Caudate nucleus (tissue), 63 donors: ENCODE measurements at places on chromosomes 3 and 15.

DNA sequence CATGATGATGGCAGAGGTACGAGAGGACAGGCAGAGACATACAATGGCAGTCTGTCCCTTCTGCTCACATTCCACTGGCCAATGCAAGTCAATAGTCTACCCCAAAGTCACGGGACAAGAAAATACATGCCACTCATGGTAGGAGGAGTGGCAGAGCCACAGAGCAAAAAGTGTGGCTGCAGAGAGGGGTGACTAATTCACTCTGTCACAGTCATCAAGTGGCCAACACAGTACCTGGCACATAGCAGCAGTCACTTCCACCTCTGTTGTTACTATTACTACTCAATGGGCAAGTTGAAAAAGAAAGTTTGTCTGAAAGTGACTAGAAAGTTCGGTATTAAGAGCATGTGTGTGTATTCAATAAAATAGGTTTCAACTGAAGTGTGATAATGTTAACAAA, 91.4 kb downstream of the SMAD3 start:
- DNase-seq, result no peak

DNA sequence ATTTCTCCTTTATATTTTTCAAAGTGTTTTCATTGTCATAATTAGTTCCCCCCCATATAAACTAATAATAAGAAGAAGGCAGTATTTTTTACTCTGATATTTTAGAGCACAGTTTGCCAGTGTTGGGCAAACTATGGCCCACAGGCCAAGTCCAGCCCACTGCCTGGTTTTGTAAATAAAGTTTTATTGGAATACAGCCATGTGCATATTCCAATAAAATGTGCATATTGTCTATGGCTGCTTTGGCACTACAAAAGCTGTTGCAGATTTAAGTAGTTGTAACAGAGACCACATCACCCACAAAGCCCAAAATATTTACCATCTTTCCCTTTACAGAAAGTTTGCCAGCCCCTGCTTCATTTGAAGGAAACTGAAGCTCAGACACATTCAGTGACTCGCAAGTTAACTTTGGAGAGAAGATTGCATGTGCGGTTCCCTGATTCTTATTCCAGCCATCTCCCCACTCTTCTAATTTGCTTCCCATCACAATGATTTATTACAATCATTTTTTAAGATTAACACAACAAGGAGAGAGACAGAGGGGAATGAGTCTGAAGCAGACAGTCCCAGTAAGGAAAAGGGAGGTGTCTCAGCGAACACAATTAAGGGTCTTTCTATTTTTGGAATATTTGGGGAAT, 48.9 kb downstream of the RFTN1 start:
- DNase-seq, result no peak

- DNase-seq, result no peak
These were observed 211.3 kb downstream of the KLF13 start for GRCh38 chr15:31537770-31538592.

GRCh38 chr3:36895496-36896409, 49.1 kb downstream of the TRANK1 start:
- no peak for DNase-seq

DNA sequence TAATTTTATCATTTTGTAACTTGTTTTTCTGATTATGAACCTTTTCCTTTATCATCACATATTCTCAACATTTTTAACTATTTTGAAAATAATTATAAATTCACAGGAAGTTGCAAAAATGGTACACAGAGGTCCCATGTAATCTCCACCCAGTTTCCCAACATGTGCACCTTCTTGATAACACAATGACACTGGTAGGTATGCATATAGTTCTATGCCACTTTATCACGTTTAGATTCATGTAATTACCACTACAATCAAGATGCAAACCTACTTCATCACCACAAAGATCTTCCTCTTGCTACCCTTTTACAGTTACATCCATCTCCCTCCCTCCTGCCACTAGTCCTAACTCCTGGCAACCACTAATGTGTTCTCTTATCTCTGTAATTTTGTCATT, 413.9 kb downstream of the SHQ1 start:
- no peak for DNase-seq

DNA sequence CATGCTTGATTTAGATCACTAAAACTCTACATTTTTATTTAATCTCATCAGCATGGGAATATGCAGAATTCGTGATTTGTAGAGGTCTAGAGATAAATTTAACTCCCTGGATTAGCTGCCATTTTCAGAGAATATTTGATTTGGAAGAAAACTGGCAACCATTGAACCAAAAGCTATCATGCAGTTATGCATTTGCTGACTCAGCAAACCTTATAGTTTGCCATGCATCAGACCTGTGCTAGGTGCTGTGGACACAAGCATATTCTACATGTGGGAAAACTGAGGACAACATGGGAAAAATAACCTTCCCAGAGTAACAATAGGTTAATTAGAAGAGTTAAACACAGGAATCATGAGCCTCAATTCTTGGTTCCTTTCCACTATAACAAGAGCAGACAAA, 54.7 kb upstream of the TP63 start:
- no peak for DNase-seq

DNA sequence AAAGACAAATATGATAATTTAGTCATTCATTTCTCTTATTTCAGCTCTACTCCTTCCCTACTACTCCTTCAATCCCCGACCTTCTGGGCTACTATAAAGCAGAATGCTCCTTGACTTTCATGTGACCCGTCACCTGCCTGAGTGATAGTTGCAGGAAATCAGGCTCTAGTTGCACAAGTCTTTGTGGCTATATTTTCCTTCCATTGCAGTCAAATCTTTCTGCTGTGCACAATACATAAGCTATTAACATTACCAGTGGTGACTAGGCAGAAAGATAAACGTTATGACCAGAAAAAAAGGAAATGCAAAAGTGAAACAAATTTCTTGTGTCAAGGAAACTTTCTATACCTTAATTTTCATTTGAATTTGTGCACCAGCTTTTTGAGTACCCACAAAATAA, 2.3 kb downstream of the SUCNR1 start:
- no peak for DNase-seq

DNA sequence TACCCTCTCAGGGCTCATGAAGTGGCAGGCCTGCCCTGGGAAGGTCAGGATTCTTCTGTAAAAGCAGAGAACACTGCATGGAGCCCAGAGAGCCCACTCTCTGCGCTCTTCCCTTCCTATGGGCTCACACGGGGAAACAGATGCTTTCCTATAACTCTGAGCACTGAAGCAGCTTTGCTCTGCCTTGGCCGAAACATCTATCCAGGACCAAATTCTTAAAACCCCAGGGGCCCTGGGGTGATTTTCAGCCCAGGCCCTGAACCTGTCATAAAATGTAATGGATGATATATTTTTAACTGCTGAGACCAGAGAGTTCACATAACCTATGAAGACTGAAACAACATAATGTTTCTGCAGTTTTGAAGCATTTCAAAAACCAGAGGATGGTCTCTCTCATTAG, 249.9 kb upstream of the CTDSPL start:
- no peak for DNase-seq

DNA sequence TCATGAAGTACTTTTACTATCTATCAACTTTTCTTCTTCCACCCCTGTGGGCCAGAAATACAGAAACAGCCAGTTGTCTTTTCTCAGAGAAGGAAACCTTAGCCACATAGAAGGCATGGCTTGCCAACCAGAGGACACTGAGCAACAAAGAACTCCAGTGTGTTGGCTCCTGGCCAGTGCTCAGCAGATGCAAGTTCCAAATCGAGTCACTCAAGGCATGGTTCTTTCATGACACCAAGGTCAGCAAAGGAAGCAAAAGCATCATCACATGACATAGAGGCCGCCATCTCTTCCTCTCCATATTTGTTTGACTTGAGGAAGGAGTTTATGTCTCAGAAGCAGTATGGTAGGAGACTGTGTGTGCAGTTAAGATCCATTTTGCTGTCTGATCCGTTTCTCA, 92.2 kb downstream of the MYLK start:
- DNase-seq, result no peak

- DNase-seq, result no peak
These were observed 6.5 kb downstream of the ADAM10 start for GRCh38 chr15:58742819-58743502.

DNA sequence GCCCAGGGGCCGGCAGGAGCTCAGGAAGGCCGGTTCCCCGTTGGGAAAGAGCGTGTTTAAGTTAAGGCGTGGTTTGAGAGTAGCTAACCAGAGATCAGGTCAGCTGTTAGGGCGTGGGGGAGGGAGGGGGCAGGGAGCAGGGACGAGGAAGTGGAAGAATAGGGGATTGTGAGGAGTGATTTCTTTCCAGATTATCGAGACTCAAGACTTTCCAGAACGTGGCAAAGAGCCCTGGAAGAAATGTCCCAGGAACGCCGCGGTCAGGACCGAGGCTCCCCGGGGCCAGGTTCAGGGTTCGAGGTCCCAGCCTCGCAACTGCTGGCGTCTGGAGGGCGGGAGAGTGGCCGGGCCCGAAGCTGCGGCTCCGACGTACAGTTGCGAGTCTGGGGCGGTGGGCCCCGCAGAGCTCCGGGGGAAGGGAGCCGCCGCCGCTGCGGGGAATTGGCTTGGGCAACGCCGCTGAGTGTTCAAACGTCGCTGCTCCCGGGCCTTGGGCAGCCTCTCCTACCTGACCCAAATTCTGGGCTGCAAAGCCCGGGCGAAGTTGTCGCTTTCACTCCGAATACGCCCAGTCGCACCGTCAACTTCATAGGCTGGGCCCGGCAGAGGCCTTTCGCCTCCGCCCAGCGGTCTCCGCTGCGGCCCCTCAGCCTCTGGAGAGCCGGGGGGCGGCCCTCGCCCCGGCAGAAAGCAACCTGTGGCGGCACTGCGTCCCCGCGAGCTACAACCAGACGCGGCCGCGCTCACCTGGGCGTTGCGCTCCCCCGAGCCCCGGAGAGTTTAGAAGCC, 9.5 kb downstream of the ISL2 start:
- DNase-seq, result no peak

GRCh38 chr15:58698887-58699641, 50.4 kb downstream of the ADAM10 start:
- no peak for DNase-seq

DNA sequence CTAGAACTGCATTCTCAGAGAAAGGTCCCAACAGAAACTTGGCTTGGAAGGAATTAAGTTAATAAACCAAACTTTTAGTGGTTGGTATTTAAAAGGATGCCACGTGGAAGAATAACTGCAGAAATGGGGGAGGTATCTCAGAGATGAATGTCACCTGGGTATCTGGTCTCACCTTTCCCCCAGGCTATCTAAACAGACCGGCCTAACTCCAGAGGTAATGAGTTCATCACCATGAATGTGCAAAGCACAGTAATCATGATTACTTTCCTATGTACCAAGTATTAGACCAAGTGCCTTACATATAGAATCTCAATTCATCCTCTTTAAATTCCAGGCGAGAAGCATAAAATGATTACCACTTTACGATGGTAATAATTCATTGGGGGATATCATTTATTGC, 80.8 kb downstream of the FBN1 start:
- no peak for DNase-seq
